Stimulated activated CD4-positive, alpha-beta T cell treated with anti-CD3 and anti-CD28 coated beads, Interleukin-1b, Interleukin-23, amount 100 ng/mL, for 4 hours (primary cell): ENCODE measurements at places on chromosomes 11 and 22.

DNA sequence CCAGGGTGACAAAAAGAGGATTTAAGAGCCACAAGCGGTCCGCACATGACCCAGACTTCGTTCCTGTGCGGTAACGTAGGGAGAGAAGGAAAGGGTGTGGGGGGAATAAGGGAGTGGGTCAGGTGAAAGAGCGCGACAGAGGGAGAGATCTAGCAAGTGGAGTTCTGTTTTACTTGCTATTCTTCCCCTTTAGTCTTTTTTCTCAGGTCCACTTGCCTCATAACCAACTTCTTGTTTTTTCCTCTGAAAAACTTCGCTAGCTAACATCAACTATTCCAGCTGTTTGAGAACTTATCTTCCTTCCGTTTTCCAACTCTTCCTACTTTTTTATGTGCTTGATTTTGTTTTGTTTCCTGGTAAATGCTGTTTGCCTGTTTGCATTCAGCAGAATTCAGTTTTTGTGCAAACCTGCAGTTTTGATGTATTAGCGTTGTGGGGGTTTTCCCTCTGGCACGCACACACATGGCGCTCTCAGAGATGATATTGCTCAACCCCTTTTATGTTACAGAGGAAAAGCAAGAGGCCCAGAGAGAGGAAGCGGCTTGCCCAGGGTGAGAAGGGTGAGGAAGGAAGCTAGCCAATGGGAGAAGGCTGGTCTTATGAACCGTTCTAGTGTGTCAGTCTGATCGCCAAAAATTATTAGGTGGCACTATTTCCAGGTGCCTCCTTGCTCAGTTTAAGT is 592 bp upstream of the CTSC start:
- peak; percentile 25 for DNase-seq

DNA sequence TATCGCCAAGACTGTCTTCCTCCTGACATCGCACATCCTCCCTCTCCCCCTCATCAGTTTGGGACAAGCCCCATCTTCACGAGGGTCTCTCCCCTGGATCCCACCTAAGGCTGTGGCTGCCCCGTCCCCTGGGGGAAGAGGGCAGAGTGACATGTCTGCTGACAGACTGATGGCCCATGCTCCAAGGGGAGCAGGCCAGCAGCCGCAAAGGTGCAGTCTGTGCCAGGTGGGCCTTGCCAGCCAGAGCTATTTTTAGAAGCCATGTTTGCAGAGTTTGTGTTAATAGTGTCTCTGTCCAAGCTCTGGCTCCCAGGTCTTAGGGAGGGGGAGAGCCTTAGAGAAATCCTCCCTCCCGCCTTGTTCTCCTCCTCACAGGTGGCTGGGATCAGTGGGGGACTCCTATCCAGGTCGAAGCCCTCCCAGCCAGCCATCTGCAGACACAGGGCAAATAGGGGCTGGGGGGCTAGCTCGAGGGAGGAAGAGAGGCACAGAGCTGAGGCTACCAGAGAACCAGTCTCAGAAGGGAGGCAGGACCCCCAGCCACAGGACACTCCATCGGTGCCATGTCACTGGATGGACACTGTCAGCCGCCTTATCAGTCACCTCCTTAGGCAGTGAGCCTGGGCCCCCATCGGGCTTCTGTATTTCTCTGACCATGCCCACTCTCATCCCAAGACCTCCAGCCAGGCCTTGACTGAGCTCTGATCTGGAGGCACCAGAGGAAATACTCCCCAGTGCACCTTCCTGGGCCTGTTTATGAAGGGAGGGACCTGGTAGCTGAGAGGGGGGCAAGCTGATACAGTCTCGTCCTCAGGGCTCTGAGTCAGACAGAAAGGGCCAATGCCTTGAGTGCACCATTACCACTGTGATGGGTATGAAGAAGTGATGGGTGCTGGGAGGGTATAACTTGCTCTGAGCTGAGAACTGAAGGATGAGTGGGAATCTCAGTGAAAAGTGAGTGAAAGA is 49.3 kb downstream of the CHRDL2 start:
- DNase-seq = no peak

DNA sequence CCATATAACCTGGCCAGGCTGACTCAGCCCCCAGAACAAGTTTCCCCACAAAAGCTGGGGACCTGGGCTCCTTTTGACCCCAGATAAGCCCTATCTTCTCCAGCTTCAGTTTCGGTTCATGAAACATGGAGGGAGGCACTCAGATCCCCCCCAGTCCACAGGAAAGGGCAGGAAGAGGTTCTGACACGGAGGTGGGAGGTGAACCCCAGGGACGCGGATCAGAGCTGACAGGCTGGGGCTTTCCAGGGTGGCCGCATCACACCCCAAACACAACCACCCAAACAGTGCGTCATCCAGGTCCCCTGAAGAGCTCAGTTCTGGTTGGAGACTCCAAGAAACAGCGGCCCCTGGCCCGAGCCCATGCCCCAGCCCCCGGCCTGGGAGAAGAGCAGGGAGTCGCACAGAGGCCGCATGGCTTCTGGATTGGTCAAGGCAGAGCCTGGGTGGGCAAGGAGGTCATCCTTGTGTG is 44.3 kb upstream of the A4GALT start:
- DNase-seq = no peak

- DNase-seq = no peak
These were observed 5.7 kb downstream of the LRP4 start for GRCh38 chr11:46912526-46913150.

GRCh38 chr22:19868333-19868732 is 13.7 kb upstream of the GNB1L start:
- DNase-seq = no peak

GRCh38 chr11:11039208-11039965 is 181.5 kb upstream of the ZBED5 start:
- DNase-seq = no peak

DNA sequence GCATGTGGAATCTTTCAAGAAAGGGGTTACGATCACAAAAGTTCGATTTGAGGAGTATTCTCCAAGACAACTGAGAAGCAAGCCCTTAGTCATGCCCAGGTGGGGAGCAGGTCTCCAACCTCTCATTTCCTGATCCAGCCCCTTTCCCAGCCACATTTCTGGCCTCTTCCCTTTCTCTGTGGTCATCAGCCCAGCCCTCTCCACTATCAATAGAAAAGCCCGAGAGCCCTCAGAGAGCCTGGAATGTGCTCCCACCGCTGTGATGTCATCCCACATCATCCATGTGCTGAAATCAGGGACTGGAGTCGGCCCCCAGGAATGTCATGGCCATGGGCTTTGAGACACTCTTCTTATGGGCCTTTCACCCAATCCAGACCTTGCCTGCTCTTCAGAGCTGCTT is 62.6 kb downstream of the KCNJ1 start:
- no peak for DNase-seq

DNA sequence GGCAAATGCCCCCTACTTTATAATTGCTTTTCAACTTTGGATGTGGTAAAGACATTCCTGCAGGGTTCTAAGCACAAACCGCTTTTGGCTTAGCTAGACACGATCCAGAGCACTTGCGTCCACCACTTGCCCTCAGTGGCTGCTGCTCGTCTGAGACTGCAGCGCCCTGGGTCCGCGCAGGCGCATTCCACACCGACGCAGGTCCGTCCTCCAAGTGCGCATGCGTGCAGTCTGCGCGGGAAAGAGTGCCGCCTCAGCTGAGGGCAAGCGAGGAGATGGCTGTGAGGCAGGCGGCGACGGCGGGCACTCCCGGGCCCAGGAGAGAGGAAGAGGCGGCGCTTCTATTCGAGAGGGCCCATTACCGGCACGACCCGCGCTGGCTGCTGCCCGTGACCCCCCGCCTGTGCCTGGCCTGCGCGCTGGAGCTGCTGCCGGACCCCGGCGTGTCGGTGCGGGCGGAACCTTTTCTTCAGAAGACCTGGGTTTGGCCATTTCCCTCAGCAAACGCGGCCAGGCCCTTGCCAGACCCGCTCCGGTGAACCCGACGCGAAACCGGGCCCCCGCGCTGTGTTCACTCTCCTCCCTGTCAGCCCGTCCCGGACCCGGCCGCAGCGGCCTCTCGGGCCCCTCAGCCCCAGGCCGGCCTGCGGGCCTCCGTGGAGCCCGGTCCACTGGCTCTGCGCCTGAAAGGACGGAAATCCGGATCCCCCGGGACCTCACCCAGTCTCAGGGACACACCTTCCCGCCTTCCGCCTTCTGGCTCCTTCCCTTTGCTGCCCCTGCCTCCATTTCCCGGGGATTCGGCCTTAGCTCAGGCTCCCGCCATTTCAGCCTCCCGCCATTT is at the start of gene MEI1:
Gene MEI1, plus strand, starts transcription at position 240 of the 844 bp plus-strand sequence. Its CDS starts 36 bp downstream, at position 276.
- peak; percentile 89 for DNase-seq

DNA sequence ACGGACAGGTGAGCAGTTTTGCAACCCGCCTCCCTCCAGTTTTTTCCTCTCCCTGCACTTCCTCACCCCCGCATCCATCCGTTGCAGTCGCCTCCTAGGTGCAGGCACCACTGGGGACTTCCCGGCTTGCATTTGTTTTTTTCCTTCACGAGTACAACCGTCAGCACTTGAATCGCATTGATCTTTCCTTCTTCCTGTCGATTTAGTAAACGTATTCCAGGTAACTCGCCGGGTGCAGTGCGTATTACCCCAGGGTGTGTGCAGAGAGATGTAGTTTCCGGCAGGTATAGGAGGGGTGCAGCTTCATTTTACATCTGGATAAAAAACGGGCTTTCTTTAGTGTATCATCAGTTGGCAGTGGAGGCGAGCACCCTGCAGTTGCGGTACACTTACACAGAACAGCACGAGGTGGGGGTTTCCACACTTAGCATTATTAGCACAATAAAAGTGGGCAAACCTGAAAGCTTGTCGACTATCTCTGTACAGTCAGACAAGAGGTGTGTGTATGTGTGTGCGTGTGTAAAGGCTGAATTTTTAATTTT is at the start of gene SORL1-AS1:
Gene SORL1-AS1, minus strand, starts transcription at position 359 of the 542 bp plus-strand sequence.
- DNase-seq = no peak

- DNase-seq = no peak
These were observed 5.3 kb downstream of the EXPH5 start for GRCh38 chr11:108588287-108588686.

- no peak for DNase-seq
These were observed 4.3 kb upstream of the LRP5 start for GRCh38 chr11:68308068-68308467.

DNA sequence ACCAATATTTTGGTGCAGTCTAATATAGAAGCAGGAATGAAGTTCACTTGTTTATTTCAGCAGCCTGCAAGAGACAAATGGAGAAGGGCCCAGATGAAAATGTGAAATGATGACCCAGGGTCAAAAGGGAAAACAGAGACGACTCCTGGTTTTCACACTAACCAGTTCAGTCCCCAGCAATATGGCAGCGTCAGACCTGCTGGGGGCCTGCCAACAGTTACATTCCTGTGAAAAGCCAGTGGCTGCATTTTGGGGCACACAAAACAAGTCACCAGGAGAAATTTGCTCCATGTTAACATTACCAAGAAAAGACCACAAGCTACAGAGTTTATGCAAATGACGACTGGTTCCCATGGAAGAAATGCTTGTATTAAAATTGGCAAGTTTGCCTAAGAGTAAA is 80.2 kb downstream of the CCDC34 start:
- DNase-seq = no peak

DNA sequence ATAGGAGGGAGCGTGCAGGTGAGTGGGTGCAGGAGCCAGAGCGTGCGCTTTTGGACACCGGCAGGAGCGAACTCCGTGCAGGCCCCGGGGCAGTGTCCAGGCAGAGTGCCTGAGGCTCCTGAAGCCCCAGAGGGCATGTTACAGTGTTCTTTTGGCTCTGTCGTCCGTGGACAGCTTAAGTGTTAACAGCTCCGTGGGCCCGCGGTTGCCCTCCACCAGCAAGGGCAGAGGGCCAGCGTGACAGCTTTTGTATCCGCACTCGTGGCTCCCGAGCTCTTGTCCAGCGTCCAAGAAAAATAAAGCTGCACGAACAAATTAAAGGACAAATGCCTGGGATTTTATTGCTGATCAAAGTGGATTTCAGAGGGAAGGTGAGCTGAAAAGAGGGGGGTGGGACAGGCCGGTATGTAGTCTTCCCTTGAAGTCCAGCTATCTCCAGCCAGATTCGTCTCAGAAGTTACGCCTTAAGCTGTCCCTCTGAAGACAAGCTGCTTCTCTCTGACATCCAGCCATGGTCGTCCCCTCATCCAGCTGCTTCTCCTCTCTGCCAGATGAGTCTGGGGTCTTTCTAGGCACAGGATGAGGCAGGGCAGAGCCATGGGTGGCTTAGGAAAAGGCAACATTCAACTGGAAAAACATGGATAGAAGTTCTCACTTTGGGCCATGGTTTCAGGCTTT is 968 bp upstream of the TMEM109 start:
- no peak for DNase-seq

DNA sequence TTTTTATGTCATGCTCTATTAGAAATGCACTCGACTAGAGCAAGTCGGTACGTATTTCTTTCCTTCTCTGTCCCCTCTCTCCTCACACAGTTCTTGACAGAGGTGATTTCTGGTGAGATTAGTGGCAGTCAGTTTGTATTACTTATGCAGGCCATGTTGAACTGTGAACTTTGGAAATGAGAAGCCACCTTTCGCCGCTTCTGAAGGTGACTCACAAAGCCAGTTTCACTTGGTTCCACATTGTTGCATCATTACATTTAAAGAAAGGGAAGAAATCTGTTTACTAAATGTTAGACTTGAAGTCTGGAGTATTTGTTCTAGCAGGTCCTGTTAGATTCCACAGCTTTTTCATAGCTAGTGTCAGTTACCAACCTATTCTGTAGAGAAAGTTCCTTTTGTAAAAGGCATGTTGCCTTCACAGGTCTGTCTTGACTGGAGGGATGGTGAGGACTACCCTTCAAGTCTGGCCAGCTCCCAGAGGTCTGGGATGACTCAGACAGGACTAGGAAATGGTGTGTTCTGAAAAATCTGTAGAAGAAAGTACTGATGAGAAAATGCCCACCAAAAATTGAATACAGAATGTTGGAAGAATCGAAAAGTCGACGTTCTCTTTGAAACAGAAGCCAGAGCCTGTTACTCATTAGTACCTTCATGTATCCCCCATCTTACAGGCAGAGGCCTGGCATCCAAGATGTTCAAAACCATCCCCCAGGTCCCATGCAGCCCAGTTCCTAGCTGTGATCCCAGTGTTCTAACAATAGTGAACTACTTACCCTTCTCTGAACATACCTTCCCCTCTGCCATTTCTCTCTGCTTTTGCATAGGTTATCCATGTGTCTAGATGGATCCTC is 181.4 kb downstream of the DBX1 start:
- DNase-seq = no peak

DNA sequence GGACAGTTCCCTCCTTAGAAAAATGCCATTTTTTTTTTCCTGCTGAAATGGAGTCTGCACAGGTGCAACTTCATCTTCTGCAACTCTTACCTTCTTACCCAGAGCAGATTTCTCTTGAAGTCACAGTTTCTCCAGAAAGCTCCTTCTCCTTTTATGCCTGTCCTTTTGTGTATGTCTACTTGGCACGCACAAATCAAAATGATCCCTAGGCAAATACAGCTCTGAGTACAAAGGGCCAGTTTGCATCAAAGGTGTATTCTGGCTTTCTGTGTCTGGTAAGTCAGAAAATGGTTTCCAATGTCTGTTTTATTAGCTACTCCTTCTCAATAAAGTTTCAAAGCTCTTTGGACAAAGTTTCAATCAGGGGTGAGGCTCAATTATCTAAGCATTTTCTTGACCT is 2.5 kb downstream of the CLDN25 start:
- no peak for DNase-seq

DNA sequence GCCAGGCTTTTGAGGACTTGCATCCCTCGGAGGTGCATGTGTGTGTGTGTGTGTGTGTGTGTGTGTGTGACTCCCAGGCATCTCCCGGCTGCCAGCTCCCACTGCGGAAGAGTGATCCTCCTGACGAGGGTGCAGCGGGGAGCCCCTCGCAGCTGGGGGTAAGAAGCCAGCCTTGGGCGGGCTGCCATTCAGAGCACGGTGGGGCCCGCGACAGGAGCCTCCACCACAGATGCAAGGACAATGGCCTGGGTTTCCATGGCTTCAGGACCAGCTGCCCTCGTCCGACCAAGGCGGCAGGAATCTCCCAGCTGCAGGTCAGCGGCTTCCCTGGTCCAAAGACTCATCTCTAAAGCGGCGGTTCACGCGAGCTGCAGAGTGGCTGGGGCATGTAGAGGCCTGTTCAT is 908.5 kb downstream of the BRD1 start:
- DNase-seq = no peak

GRCh38 chr22:17972385-17973191 is 51.8 kb downstream of the MICAL3 start:
- DNase-seq = no peak
